Uterus (tissue), 4 donors: ENCODE measurements at places on chromosomes 6 and 20. TPM values are rescaled to one million over a fixed set of nuclear protein-coding genes. Genes with fewer than 3 reads are reported as not detected.

Gene UBD
- total RNA-seq, result not detected

Gene POU3F2
- total RNA-seq, result not detected

DNA sequence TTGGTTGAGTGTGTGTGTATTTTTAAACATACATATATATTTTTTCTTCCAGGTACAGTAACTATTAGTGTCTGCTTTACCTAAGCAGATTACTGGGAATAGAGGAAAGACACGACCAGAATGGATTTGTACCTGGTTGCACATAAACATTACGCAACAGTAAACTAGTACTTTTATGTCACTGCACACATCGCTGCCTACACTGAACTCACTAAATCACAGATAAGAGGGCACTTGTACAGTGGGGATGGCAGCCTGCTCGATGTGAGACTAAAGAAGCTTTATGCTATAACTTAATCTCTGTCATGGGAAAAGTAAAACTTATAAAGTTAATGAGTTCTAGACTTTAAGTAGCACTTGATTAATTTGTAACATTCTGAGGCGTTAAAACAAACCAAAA is 89.5 kb upstream of the SIM1 start:
- H3K36me3 ChIP-seq, result no peaks in the 10 kb centered on the region
- no peak for DNase-seq
- H3K4me3 ChIP-seq, result no peak overlapping the region
- no peak overlapping the region for H3K27ac ChIP-seq
- no peaks in the 10 kb centered on the region for H3K27me3 ChIP-seq
- H3K4me1 ChIP-seq, result no peaks in the 10 kb centered on the region

DNA sequence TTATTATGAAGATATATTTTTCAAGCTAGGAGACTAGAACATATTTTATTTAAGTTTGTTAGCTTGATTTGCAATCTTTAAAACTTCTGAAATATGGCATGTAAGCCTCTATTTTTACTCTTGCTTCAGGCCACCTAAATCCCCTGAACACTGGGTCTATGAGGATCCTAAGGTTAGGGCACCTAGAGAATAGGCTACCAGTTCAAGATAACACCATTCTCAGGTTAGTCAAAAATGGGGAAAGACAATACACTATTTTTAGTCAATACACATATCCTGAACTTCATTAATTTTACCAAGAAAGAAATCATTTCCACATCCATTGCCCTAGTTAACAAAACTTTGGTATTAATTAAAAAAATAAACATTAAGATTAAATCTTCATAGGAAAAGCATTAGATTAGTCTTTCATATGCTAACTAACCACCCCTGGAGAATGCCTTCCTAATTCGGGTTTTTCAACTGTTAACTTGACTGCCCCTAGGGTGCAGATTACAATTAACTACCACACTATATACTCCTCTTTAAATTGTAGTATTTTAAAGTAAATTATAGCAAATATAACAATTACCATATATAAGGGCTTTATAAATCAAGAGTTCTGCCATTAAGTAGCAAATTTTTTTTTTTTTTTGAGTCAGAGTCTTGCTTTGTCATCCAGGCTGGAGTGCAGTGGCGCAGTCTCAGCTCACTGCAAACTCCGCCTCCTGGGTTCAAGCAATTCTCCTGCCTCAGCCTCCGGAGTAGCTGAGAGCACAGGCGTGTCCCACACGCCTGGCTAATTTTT is 6.7 kb upstream of the HSF2 start:
- H3K27ac ChIP-seq, result no peak overlapping the region
- no peak overlapping the region for H3K4me3 ChIP-seq
- DNase-seq, result no peak
- no peaks in the 10 kb centered on the region for H3K27me3 ChIP-seq
- no peaks in the 10 kb centered on the region for H3K4me1 ChIP-seq
